Activated naive CD8-positive, alpha-beta T cell treated with anti-CD3 and anti-CD28 coated beads, Interleukin-2, amount 10 ng/mL, durations not matched to agents 7 days and 5 days (primary cell): ENCODE measurements at places on chromosomes 16 and 17. TPM values are rescaled to one million over a fixed set of nuclear protein-coding genes. Genes with fewer than 3 reads are reported as not detected.

The CCL16 gene
- not detected for total RNA-seq

The GP1BA gene
- total RNA-seq = not detected

The XYLT1 gene
- total RNA-seq = 56.7 TPM

- DNase-seq = no peak
Observed at GRCh38 chr17:67489273-67489672, 112.2 kb downstream of the PITPNC1 start.

GRCh38 chr17:31803494-31804213 is 55.4 kb downstream of the COPRS start:
- no peak for DNase-seq

DNA sequence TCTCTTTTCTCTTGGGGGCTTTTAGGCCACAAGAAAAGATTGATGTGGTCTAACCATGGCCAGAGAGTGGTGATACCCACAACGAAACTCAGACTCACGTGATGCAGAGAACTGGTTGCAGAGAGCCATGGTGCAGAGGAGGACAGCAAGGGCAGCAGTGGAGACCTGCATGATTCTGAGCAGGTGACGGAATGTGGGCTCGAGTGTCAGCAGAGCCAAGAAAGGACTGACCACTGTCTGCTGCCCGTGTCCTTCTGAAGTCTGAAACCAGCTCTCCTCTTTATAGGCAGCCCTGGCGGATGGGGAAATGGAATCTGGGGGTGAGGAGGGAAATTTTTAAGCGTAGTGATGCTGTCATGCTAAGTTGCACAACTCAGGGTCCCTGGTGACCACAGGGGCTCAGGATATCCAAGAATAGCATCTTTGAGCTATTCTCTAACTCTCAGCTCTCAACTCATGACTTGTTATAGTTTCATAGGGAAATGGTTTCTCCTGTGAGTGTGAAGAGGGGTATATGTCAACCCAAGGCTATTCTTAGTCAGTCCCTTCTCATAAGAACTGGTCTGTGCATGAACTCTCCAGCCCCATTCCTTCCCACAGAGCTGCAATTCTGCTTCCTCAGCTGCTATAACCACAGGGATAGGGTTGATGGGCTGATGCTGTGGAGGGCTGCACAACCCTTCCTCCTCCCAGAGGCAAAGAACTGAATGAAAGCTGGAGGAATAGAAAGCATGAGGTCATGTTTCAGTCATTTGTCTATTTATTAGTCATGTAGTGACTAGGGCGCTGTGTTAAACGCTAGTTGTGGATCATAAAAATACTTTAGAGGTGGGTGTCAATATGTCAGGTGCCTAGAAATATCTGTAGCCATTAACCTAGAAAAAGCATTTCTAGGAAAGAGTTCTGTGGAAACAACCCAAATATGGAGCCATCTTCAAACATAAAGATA is at the start of gene CCL3:
Gene CCL3 (minus strand): TSS at position 256 of the 949 bp plus-strand sequence. CDS start 85 bp downstream, at position 171.
- DNase-seq = peak; percentile 36

DNA sequence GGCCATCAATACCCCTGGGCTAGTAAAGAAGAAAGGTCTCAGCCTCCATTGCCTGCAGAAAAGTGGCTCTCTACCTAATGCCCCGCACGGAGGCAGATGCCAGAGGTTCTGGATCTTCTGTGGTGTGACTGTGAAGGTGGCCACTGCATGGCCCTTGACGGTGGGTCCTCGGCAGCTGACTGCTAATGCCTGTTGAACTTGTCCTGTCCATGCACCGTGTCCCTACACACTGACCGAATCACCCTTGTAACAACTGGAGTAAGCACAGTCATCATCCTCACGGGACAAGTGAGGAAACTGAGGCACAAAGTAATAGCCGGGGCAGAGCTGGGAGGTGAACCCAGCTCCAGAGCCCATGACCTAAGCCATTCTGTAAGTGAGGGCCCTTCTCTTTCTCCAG is 48.8 kb downstream of the MYH11 start:
- DNase-seq = no peak

GRCh38 chr16:89446136-89446974 is 44.0 kb downstream of the ANKRD11 start:
- no peak for DNase-seq

GRCh38 chr16:64823481-64824075 is 298.3 kb downstream of the CDH11 start:
- DNase-seq = no peak

The KRTAP4-9 gene
- not detected for total RNA-seq
